ENCODE measurements at places on chromosomes 2 and 18.

DNA sequence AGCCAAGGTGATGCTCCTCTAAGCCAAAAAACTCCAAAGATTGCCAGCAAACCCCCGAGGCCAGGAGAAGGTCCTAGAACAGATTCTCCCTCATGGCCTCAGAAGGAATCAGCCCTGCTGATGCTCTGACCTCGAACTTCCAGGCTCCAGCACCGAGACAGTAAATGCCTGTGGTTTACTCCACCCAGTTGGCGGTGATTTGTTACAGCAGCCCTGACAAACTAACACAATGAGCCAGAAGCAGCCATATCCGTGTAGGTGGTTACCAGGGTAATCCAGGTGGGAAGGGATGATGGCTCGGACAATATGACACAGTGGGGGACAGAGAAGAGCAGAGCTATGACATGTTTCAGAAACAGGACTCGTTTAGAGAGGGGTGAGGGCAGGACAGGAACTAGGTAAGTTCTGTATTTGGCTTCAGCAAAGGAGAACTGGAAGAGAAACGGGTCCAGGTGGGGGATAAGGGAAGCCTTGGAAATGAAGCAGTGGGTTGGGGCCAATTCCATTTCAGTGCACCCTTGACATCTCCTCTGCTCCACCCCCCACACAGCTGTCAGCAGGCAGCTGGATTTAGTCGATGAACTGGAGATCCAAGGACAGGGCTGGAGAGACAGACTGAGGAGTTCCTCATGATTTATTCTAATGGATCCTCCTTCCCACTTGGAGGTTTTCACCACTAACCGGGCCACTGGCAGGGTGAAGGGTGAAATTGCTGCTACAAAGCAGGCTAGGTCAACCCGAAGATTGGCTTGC lies 179.7 kb upstream of the SH3BP4 start:
- DNase-seq = no peak

DNA sequence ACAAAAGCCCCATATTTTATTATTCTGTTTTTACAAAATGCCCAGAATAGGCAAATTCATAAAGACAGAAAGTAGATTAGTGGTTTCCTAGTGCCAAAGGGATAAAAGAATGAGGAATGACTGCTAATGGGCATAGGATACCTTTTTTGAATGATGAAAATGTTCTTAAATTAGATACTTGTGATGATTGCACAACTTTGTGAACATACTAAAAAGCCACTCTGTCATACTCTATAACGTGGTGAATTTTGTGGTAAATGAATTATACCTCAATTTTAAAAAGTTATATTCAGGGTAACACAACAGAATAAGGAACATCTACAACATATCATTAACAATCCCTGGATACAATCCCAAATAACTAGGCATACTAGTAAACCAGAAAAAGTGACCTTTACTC lies 9.1 kb upstream of the FBLN7 start:
- no peak for DNase-seq

GRCh38 chr18:58373481-58373880 lies 255.4 kb downstream of the ALPK2 start:
- DNase-seq = no peak

DNA sequence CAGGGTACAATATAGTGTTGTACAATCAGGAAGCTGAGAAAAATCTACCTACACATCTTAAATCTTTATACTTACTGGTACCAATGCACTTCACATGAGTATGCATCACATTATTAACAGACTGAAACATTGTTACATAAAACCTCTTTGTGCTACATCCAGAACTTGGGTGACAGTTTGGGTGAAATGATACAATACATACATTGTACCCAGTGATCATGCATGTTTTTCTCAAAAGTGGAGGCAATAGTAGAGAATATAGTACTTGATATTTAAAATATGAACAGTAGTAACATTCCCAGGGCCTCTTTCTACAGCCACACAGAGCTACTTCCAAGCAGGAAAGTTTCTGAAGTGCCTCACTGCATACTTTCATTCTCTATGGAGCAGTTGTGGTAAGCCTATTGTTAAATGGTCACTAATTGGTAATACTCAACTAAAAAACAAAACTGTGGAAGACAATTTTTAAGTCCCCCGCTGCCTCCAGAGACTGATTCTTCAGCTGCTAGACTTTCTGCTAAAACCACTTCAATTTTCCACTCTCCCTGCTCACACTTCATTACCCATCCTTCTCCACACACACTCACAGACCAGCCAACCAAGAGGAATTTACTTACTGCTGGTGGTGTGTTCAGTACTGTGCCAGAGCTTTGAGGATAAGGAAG lies 22.9 kb upstream of the GRB14 start:
- DNase-seq = no peak

DNA sequence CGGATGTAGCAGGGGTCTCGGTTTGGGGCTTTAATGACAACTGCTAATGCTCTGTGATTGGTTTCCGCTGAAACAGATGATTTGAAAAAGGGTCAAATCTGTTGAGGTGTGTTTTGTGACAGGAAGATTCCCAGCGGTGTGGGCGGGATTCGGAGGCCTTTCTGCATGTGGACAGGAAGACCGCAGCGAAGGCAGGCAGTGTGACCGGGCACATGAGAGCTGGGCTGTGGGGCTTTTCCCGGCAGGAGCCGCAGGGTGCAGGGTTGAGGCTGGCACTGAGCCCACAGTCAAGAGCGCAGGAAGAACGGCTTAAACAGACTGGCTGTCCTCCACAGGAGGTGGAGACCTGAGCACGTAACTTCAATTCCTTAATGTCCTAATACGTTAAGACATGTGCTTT lies 180.0 kb upstream of the TPO start:
- no peak for DNase-seq

- DNase-seq = no peak
Measured at GRCh38 chr2:105255979-105256378, 14.4 kb downstream of the GPR45 start.

DNA sequence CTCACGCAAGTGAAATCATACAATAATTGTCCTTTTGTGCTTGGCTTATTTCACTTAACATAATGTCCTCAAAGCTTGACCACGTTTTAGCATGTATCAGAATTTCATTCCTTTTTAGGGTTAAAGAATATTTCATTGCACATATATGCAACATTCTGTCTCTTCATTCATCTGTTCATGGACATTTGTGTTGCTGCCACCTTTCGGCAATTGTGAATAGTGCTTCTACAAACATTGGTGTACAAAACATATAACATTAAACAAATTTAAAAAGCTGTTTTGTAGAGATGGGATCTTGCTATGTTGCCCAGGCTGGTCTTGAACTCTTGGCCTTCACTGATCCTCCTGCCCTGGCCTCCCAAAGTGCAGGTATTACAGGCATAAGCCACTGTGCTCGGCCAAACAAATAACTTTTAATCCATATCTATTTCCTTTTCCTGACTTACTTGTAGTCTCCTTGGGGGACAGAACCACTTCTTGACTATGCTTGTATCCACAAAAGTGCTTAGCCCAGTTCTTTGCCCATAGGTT lies 209.3 kb downstream of the SLC4A3 start:
- DNase-seq = no peak

DNA sequence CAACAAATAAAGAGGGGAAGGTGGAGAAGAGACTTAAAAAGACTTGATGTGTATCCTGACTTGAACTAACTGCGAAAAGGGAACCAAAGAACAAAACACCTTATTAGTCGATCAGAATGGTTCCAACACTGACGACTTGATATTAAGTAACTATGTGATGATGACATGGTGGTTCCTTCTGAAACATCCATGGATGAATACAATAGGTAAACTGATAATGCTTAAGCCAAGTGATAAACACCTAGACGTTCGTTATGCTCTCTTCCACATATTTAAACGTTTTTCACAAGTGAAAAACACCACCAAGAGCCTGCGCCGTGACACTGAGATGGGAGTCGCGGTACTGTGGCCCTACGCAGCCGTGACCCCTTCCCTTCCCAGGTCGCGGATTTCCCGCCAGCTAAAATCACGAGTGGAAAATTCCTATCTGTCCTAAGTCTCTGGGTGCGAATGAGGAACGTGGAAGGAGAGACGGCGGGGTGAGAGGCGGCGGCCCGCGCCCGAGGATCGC lies 797 bp downstream of the TTC32 start:
- no peak for DNase-seq

GRCh38 chr2:28273751-28274150 lies 118.9 kb upstream of the FOSL2 start:
- peak; percentile 32 for DNase-seq

DNA sequence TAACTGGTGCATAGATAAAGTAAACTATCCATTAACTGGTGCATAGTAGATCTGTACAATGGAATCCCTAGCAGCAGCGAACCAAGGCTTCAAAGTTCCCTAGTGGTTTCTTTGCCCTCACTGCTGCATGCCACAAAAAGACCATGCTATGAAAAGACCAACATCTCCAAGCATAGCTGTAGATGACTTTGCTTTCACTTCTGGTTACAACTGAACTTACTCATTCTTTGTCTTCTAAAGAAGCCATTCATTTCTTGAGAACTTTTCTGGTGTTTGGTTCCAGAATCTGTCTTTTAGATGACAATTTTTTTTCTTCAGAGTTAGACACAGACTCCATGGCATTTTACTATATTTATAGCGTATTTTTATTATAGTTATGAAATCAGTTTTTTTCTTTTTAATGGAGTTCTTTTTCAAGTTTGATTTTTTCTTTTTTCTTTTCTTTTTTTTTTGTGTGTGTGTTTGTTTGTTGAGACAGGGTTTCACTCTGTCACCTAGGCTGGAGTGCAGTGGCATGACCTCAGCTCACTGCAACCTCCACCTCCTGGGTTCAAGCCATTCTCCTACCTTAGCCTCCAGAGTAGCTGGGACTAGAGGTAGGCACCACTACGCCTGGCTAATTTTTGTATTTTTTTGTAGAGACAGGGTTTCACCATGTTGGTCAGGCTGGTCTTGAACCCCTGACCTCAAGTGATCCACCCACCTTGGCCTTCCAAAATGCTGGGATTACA lies 63.6 kb downstream of the SLC35F5 start:
- peak; percentile 46 for DNase-seq

- DNase-seq = no peak
Measured at GRCh38 chr2:231342061-231342711, 53.3 kb upstream of the B3GNT7 start.

DNA sequence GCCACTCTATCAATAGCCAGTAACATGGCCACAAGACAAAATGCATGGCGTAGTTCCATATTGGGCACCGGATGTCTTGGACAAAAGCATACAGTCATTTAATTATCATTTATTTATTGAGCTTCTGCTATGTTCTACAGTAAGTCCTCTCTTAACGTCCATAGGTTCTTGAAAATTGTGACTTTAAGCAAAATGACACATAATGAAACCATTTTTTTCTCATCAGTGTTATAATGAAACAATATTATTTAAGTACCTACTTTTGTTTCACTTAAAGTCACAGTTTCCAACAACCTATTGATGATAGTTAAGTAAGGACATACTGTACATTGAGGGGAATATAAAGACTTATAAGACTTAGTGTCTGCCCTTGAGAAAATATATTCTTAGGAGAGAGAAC lies 84.9 kb downstream of the XRCC5 start:
- no peak for DNase-seq

DNA sequence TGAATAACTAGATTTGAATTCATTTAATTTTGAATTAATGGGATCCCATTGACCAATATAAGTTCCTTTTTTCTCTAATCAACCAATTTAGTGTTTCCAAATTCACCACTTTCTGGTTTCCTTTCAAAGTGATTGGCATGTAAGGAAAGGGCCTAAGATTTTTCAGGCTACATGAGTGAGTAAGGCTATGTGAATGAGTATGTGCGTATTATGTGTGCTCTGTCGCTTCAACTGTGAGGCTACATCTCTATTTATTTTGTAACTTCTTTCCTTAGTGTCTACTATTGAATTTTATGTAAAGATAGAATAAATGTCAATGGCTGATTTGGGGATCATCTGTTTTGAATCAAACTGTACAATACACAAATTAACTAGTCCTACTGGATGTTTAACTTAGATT lies 110.6 kb downstream of the ABCA12 start:
- DNase-seq = no peak

- DNase-seq = no peak
Measured at GRCh38 chr2:63614983-63615945, 26.5 kb downstream of the MDH1 start.
